ENCODE measurements at places on chromosomes 5 and 9.
A peak's percentile ranks its signal among the peaks of the same experiment; 100 is the strongest.

DNA sequence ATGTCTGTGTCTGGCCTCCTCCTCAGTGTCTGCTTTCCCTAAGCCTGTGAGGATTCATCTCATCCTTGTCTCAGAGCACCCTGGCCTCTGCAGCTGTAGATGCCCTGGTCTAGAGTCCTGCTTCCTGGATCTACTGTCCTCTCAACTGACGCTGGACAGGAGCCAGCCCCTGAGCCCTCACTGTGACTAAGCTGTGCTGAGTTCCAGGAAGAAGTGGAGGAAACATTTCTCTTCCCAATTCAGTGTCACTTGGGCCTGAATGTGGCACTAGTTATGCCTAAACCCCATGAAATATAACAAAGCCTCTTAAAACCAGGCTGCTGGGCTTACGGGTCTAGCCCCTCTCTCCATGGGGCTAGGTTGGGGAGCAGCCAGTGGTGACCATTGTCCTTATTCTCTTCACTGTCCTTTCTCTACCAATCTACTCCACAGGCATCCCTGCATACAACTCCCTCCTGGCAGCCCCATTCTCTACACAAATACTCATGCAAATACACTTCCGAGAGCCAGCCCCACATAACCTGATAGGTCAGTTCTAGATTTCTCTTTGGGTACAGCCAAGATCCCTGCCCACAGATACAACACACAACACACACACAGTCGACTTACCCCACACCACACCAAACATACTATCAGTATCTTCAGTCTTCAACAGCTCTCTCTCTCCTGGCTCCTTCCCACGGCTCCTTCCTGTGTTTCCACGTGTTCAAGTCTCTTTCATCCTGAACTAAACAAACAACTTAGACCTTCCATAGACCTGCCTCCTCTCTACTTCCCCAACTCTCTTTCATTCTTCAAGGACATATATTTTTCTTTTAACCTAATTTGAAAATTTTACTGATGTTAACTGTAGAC is 220.8 kb downstream of the SNX18 start:
- no peak for DNase-seq

- no peak for DNase-seq
These were observed 88.1 kb downstream of the ITGA1 start for GRCh38 chr5:52875827-52876226.

GRCh38 chr5:40171971-40172370 is 507.7 kb upstream of the PTGER4 start:
- DNase-seq, result no peak

DNA sequence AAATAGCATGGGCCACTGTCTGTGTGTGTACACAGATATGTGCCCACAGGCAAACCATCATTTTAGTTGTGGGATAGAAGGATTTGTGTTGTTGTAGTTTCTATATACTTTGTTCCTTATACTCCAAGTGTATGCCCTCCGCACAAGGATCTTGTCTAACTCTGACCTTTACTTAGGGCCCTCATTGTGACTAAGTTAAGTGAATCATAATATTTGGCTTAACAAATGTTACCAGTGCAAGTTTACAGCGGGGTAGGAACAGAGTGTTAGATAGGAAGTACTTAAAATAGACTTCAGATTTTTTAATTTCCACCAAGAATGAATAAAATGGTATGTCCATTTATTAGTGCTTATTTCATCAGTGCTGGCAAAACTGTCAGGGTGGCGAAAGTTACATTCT is 29.5 kb upstream of the CYFIP2 start:
- DNase-seq, result no peak

- DNase-seq, result no peak
These were observed 11.7 kb downstream of the DNAJB5 start for GRCh38 chr9:35001285-35001677.

GRCh38 chr5:133930061-133930812 is 38.2 kb downstream of the C5orf15 start:
- peak; percentile 20 for DNase-seq

- no peak for DNase-seq
These were observed 31.5 kb downstream of the HRH2 start for GRCh38 chr5:175689147-175689991.

DNA sequence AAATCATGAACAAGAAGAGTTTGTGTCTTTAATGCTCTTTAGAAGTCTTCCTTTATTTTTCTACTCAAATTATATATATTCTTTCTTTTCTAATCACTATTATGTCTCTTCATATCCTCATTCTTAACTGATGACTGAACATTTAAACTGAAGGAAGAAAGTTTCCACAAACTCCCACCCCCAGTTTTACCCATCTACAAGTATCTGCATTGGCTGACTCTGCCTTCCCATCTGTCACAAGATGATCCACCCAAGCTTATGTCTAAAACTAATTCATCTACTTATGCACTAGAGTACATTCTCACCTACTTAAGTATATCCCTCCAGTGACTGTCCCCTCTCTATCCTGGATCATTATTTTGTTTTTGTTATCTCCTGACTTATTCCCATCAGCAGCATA is 344.5 kb downstream of the PRR16 start:
- DNase-seq, result no peak

- no peak for DNase-seq
These were observed 51.2 kb downstream of the GDA start for GRCh38 chr9:72200452-72200851.

DNA sequence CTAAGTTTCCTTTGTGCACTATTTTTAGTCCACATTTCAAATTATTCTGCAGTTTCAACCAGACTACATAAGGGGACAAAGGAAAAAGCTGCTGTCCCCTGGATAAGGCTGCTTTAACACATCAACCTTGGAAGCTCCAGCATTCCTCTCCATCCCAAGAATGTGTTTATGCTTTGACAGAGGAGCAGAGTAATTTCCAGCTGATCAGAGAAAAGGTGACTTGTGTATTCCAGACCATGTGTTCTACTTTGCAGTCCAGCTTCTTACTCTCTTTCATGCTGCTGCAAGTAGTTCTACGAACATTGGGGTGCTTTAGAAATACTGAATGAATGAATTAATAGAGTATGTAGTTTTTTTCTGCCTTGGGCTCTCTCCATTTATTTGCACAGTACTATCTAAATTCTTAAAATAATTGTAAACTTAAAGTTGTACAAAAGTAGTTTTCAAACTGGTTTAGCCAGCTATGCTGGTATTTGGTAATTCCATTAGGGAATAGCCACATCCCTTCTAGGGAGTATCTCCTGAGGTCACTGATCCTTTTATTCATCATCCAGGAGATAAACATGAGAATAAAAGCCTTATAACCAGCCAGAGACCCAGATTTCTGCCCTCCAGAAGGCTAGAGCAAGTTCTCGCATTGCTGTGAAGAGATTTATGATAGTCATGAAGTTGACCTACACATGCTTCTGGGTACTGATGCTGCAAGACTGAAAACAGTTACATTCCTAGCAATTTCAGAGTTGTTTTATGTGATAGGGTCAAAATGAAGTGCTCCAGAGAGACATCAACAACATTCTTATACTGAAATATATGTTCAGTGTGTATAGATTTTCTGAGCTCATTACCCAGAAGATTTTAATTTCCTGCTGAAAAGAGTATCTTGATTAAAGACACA is 215.2 kb downstream of the COMMD10 start:
- no peak for DNase-seq

GRCh38 chr9:109599711-109600110 is 101.6 kb upstream of the PTPN3 start:
- no peak for DNase-seq

DNA sequence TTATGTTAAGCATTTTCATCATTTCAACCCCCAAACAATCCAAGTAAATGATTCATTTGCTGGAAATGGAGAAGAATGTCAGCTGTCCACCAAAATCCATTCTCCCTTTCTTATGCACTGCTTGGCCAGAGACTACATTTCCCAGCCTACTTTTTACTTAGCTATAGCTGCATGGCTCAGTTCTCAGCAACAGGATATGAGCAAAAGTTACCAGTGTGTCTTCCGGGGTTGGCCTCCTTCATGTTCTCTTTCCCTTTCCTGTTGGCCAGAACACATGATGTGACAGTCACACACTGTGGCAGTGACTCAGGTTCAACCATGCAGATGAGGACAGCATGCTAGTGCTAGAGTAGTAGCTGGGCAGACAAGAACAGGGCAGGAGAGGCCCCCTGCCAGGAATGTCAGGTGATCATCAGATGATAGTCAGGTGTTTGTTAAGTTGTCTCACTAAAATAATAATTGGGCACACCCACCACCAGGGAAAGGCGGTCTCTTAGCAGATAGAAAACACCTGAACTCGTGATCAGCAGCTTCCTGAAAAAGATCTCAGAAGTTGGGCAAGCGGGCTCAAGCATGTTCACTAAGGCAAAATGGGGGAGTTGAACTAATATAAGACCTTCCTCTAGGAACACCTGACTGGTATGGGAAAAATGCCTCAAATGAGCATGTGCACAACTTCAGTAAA is 12.2 kb downstream of the GPR150 start:
- peak; percentile 19 for DNase-seq

- DNase-seq, result no peak
These were observed 37.0 kb upstream of the RAB3C start for GRCh38 chr5:58545912-58546311.

- DNase-seq, result no peak
These were observed 30.2 kb upstream of the SMIM23 start for GRCh38 chr5:171755354-171755821.

GRCh38 chr5:179023528-179024189 is at the start of gene ZNF879:
TSS of gene ZNF879 (plus strand) at chr5:179023804. CDS start at chr5:179025005, 1,201 bp downstream.
- peak; percentile 85 for DNase-seq

DNA sequence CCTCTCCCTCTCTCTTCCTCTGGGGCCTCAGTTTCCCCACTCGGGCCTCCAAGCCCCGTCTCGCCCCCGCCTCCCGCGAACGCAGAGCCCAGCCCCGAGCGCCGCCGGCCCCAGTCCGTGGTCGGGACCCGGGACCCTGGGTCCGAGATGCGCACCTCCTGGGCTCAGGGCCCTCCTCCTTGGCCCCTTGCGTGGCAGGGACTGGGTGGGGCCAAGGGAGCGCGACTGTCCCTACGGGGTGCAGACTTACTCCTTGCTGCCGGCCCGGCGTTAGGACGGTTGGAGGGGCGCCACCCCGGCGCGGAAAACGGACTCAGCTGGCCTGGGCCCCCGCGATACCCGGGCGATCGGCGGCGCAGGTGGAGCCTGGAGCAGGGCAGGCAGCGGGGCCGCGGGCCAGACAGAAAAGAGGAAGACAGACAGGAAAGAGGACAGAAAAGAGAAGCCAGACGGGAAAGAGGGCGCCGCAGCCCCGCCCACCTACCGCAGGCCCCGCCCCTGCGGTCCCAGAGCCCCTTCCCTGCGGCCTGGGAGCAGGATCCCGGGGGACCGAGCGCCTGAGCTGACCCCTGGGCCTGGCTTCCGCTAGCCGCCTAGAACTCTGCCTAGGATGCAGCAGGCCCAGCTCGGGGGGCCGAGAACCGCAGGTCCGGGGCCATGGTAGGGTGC is at the start of gene GBGT1:
Gene GBGT1, minus strand, starts transcription at position 411 of the 669 bp plus-strand sequence. CDS start 1,502 bp downstream, outside the sequence.
- no peak for DNase-seq

DNA sequence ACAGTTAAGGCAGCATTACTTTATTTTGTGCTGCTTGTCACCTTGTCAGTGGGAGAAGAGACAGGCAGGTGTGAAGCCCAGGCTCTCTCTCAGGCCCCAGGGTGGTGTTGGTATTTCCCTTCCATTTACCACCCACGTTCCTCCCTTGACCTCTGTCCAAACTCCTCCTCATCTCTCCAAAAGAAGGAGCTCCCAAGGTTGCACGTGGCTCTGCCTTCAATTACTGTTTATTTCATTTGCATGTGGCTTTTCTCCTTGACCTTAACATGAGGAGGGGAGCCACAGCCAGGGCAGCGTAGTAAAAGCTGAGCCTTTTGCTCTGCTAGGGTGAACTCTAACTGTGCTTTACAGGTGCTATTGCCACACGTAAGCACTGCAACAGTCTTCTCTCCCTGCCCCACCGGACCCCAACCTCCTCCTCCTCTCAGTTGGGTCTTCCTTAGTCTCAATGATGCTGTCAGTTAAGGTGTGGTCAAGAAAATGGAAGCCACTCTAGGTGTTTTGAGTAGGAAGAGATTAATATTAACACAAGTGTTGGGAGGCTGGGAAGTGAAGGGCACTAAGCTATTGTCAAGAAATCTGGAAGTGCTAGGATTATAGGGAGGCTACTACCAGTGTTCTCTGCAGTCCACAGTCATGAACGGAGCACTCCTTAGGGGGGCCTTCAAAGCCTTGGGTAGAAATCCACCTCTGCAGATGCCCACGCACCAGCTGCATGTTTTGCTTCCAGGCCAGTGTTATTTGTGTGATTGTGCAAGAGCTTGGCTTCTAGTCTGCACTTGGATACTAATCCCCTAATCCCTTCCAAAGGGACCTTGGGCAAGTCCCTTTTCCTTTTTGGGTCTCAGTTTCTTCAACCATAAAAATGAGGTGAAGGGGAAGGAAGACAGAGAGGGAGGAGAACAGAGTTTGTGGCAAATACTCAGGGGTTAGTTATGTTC is 3.9 kb upstream of the ALDH1B1 start:
- DNase-seq, result no peak

DNA sequence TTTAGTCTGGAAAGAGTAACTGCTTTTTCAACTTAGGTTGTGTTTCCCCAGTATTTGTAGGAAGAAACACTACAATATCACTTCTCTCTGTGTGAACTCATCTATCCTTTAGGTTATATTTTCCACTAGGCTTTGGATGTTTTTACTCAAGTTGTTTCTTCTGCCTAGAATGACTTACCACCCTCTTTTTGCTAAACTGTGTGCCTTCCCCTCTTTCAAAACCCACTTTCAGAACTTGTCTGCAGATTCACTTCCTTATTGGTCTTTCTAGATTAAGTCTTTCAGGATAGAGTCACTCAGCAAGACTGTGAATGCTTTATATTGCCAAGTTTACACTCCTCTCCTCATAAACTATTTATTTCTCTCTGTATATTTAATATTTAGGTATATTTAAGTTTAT is 14.2 kb upstream of the CAST start:
- DNase-seq, result no peak

GRCh38 chr5:175321927-175322532 is 122.0 kb downstream of the DRD1 start:
- DNase-seq, result no peak

GRCh38 chr9:137206602-137207001 is 1.1 kb downstream of the NDOR1 start:
- DNase-seq, result no peak

GRCh38 chr5:7756453-7756852 is 94.5 kb downstream of the CFAP90 start:
- no peak for DNase-seq

DNA sequence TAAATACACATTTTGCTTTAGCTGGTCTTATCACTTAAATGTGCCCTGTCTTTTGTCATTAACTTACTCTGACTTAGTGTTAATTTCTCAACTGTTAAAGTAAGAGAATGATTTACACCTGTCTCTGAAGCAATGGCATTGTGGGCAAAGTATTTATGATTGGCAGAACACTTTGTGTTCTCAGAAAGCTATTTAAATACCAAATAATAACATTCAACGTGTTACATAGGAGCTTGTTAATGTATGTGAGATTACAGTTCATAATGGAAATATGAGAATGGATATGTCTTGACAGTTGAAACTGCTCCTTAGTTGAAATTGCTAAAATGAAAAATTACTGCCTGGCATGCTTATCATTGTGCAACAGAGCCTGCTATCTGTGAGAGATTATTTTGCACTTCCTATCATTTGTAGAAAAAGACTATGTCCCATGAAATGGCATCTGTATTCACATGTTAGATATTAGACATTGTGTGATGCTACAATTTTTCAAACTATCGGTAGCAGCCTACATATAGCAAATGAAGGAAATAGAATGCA is 46.1 kb downstream of the PRR16 start:
- DNase-seq, result no peak

- DNase-seq, result no peak
These were observed 2.4 kb downstream of the EGR1 start for GRCh38 chr5:138467711-138468132.

- no peak for DNase-seq
These were observed 262.1 kb downstream of the ENC1 start for GRCh38 chr5:74378464-74378863.

GRCh38 chr5:141623186-141623585 is 4.4 kb upstream of the DIAPH1 start:
- DNase-seq, result no peak

Data from central memory CD8-positive, alpha-beta T cell (primary cell).